ENCODE measurements at places on chromosomes 3 and 15.
A peak's percentile ranks its signal among the peaks of the same experiment; 100 is the strongest.

GRCh38 chr3:171456765-171457606, 3.2 kb downstream of the TNIK start:
- DNase-seq, result no peak

DNA sequence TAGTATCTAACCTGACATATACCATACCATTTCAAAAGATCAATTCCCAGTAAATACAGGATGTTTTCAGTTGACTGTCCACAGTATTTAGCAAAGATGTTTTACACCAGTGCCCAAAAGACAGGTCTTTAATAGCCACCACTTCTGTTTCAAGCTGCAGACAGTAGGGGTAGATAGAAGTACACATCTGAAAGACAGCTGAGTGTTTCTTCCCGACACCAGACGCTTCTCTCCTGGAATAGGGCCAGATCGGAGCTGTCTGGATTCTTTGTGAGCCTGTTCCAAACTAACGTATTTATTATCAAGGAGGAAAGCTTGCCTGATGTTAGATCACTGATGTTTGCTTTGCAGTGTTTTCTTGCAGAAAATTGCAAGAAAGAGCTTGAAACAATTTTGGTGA, 136.1 kb upstream of the RBMS3 start:
- no peak for DNase-seq

DNA sequence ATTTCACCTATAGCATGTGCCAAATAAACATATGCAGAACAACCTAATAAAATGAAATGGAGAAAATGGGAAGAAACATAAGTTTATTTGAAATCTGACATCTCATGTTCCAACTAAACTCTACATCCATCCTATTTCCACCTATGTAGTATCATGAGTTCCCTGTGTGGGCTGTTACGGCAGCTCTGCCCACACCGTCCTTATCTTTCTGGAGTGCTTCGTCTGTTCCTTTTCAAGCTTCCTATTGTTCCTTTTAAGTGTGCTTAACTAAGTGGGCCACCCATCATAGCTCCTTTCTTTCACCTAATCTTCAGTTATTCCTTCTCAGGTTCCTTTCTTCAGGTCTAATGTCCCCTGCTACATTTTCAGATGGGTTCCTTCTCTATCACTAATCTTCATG, 17.3 kb downstream of the RYR3 start:
- DNase-seq, result no peak

GRCh38 chr3:72728958-72729467, 119.2 kb downstream of the SHQ1 start:
- DNase-seq, result no peak

GRCh38 chr3:108250626-108251025, 28.4 kb upstream of the IFT57 start:
- no peak for DNase-seq

DNA sequence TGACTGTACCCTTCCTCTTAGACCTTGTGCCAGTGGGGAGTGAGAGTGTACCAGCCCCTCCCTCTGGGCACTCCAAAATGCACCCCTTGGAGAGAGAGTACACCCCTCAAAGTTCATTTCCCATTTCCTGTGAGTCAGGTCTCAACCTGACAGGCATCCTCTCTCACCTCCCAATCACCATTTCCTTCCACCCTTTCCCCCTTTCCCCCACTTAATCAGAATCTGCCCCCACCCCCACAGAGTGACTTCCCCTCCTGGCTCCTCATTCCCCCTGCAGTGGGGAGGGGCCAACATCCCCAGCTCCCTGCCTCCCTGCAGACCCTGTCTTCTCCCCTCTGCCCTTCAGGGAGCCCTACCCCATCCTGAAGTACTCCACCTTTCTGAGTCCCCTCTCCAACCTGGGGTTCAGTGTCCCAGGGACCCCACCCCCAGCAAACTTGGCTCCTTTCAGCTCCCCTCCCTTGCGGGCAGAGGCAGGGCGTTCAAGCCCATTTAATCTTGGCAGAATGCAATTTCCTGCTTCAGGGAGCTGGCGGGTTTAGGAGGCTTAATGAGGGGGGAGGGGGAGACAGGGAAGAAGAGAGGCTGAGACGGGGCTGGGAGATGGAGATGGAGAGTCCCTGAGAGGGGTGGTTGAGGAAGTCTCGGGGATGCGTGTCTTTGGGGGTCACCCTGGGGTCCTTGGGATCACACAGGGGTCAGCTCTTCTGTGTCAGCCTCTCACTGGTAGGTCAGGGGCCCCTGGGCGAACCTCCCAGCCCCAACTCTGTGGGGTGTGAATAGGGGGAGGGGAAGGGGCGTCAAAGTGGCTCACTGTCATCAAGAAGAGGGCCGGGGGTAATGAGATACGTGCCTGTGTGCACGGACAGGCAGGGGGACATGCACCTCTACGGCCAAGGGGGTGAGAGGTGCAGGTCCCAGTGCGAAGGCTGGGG, 16.6 kb upstream of the SEMA3F start:
- DNase-seq, result no peak

- DNase-seq, result no peak
Observed at GRCh38 chr3:97612632-97613031, 151.9 kb upstream of the ARL6 start.

- no peak for DNase-seq
Observed at GRCh38 chr3:58722561-58722960, 56.0 kb upstream of the FAM3D start.

DNA sequence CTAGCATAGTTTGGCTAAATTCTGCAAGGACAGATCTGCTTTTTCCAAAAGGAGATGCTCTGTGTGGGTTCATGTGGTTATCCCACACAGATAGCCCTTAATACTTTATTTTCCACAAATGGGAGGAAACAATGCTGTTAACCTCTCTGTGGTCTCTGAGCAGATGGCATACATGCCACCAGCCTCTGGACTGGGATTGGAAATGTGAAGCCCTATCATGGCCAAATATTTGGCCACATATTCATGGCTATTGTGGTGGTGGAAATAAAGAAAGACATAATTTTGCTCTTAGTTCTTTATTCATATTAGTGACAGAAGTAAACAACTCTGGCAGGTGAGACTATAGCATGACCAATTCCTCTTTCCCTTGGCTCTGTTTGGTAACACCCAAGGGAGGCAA, 726.2 kb downstream of the ROBO1 start:
- no peak for DNase-seq

DNA sequence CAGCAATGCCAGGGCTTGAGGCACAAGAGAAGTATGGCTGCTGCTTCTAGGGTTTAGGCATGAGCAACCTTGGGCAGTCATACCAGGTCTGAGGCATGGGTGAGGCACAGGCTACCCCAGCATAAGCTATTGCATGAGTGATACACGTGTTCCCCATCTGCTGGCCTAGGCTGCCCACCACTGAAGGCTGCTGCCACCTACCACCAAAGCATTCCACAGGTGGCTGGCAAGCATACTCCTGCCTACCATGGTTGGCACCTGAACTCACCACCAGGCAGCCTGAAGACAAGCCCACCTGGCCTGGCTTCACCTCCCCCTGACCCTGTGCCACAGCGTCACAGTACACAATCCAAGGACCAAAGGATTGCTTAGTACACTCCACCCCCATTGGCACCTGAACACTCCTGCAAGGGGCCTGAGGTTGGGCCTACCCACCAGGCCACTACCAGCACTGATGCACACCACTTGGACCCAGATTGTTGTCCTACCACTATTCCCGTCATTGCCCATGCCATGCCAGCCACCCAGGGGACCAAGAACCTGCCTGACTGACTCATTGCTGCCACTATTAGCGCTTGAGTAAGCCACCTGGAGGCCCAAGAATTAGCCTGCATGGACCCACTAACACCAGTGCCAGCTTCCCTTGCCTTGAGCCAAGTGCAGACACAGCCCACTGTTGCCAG, 115.7 kb downstream of the STT3B start:
- DNase-seq, result no peak

- DNase-seq, result no peak
Observed at GRCh38 chr15:70323111-70323851, 225.6 kb upstream of the TLE3 start.

- DNase-seq, result no peak
Observed at GRCh38 chr3:184067573-184068055, 14.8 kb downstream of the HTR3C start.

- no peak for DNase-seq
Observed at GRCh38 chr15:60819360-60819759, 340.4 kb upstream of the ICE2 start.

- no peak for DNase-seq
Observed at GRCh38 chr3:21960033-21960432, 209.0 kb upstream of the ZNF385D start.

DNA sequence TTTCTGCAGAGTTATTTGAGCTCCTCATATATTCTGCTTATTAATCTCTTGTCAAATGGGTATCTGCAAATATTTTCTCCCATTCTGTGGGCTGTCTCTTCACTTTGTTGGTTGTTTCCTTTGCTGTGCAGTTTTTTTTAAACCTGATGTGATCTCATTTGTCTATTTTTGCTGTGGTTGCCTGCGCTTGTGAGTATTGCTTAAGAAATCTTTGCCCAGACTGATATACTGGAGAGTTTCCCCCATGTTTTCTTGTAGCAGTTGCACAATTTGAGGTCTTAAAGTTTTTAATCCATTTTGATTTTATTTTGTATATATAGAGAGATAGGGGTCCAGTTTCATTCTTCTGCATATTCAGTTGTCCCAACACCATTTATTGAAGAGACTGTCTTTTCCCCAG, 102.3 kb downstream of the POLQ start:
- DNase-seq, result no peak

- DNase-seq, result peak; percentile 59
Observed at GRCh38 chr15:101320501-101321052, 25.5 kb upstream of the SNRPA1 start.

GRCh38 chr15:85407421-85408269, 27.2 kb downstream of the AKAP13 start:
- DNase-seq, result no peak

GRCh38 chr15:71278989-71279756, 163.9 kb downstream of the THSD4 start:
- DNase-seq, result no peak

DNA sequence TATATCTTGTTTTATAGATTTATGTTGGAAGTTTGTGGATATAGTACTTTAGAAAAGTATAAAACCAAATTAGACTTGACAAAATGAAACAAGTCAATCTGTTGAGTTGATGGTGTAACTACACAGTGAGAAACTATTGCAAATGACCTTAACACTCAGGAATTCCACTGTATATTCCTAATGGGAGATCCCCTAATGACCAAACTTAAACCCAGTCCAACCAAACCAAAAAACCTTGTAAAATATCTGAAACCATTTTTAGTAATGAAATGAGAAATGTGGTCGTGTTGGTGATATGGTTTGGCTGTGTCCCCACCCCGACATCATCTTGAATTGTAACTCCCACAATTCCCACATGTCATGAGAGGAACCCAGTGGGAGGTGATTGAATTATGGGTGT, 31.9 kb upstream of the ATP13A3 start:
- no peak for DNase-seq

DNA sequence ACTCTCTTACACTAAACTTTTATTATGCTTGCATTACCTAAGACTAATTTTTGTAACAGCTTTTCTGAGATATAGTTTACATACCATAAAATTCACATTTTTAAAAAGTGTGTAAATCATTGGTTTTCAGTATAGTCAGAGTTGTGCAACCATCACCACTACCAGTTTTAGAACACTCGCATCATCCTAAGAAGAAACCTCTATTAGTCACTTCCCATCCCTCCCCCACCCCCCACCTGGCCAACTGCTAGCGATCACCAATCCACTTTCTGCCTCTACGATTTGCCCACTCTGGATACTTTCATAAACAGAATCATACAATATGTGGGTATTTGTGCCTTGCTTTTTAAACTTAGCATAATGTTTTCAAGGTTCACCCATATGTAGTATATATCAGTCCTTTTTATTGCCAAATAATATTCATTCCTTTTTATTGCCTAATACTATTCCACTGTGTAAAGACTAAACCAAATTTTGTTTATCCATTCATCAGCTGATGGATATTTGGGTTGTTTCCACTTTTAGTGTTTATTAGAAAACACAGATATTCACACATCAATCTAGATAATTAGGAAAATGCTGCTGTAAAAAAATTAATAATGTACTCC, 23.0 kb downstream of the UBP1 start:
- no peak for DNase-seq

DNA sequence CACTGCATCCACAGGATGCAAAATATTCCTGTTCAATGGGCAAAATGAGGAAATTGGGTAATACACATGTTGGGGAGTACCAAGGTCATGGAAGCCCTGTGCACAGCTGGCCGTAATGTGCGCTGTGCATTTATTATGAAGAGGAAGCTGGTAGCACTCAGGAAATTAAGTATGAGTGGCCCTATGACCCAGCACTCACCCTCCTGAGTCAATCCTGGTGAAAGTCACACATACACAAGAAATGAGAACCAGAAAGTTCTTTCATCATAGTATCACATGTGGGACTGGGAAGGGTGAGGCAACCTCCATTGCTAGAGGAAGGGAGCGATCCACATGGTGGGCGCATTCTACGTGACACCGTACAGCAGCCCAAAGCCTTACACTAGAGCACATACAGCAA, 11.4 kb upstream of the PRR20G start:
- no peak for DNase-seq

- peak; percentile 53 for DNase-seq
Observed at GRCh38 chr3:36540888-36541518, 160.7 kb downstream of the STAC start.

GRCh38 chr3:168984872-168985271, 678.6 kb downstream of the MECOM start:
- DNase-seq, result no peak

- DNase-seq, result no peak
Observed at GRCh38 chr15:66720206-66721010, 18.4 kb downstream of the SMAD6 start.
